ENCODE measurements at places on chromosomes 11 and 22. TPM values are rescaled to one million over a fixed set of nuclear protein-coding genes. Genes with fewer than 3 reads are reported as not detected.

Gene KCNJ11
- total RNA-seq: 0.42 TPM

Gene C11orf21
- total RNA-seq: 20.4 TPM

Gene OR51B5
- total RNA-seq: not detected

Gene SCUBE2
- total RNA-seq: not detected

Data from T-helper 1 cell treated with Interleukin-12 subunit alpha and Interleukin-12 subunit beta and Interleukin-4 antibody, amounts not matched to agents 30 ng/mL and 1 ng/mL, for 36 hours (primary cell).